ENCODE measurements at places on chromosomes 1 and 21. TPM values are rescaled to one million over a fixed set of nuclear protein-coding genes. Genes with fewer than 3 reads are reported as not detected.

KIF26B gene
- polyA plus RNA-seq: 0.21 TPM

PLCH2 gene
- 89.4 TPM for polyA plus RNA-seq

CELA2A gene
- polyA plus RNA-seq: not detected

VHLL gene
- polyA plus RNA-seq: not detected

IQCC gene
- 3.6 TPM for polyA plus RNA-seq

RAD54L gene
- 17.0 TPM for polyA plus RNA-seq

ITLN2 gene
- polyA plus RNA-seq: not detected

OLFML3 gene
- 14.2 TPM for polyA plus RNA-seq

C1orf122 gene
- polyA plus RNA-seq: 92.8 TPM

MNDA gene
- not detected for polyA plus RNA-seq

PRDM16 gene
- 0.09 TPM for polyA plus RNA-seq

CLDN14 gene
- polyA plus RNA-seq: not detected

MYOG gene
- polyA plus RNA-seq: not detected

LHX8 gene
- not detected for polyA plus RNA-seq

HLX gene
- polyA plus RNA-seq: not detected

MAN1C1 gene
- 0.08 TPM for polyA plus RNA-seq

CENPF gene
- 20.2 TPM for polyA plus RNA-seq

IQGAP3 gene
- polyA plus RNA-seq: 11.3 TPM

HJV gene
- polyA plus RNA-seq: not detected

GJA4 gene
- 0.10 TPM for polyA plus RNA-seq

MROH9 gene
- polyA plus RNA-seq: not detected

AGT gene
- polyA plus RNA-seq: not detected

OR2AK2 gene
- not detected for polyA plus RNA-seq

MECR gene
- polyA plus RNA-seq: 31.7 TPM

ORC1 gene
- 10.8 TPM for polyA plus RNA-seq

CCDC181 gene
- 0.06 TPM for polyA plus RNA-seq

PEX19 gene
- 17.1 TPM for polyA plus RNA-seq

ADGRL4 gene
- polyA plus RNA-seq: not detected

CD53 gene
- polyA plus RNA-seq: not detected

ASPM gene
- polyA plus RNA-seq: 10.9 TPM

MARK1 gene
- polyA plus RNA-seq: 5.5 TPM

SPRR3 gene
- 0.22 TPM for polyA plus RNA-seq

CLCA1 gene
- not detected for polyA plus RNA-seq

CASQ2 gene
- not detected for polyA plus RNA-seq

ERICH3 gene
- polyA plus RNA-seq: not detected

CHRNB2 gene
- polyA plus RNA-seq: 0.07 TPM

FCRL5 gene
- polyA plus RNA-seq: not detected
